Stimulated activated CD4-positive, alpha-beta T cell treated with anti-CD3 and anti-CD28 coated beads, Interleukin-1b, Interleukin-23, amount 100 ng/mL, for 1 hour (primary cell): ENCODE measurements at places on chromosomes 6 and 20.

- DNase-seq = no peak
Observed at GRCh38 chr6:85826997-85827396, 184.3 kb upstream of the SYNCRIP start.

DNA sequence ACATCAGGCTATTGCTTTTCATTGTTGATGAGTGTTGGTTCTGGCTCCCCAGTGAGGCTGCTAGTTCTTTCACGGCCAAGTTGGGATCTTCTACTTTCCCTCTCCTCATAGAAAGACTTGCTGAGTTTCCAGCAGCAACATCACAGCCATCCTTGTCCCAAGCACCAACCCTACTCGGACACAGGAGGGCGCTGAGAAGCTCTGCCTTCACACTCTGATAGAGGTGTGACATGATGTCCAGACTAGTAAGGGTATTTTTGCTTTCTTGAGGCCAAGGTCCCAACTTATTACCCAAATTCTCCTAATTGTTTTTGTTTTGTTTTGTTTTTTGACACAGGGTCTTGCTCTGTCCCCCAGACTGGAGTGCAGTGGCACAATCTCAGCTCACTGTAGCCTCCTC is 3.0 kb upstream of the GCM1 start:
- no peak for DNase-seq

- DNase-seq = no peak
Observed at GRCh38 chr20:37377346-37378081, 31.6 kb downstream of the SRC start.

GRCh38 chr6:27426045-27426620 is 37.6 kb downstream of the ZNF391 start:
- DNase-seq = no peak

- DNase-seq = no peak
Observed at GRCh38 chr6:22098601-22099031, 198.2 kb downstream of the PRL start.

DNA sequence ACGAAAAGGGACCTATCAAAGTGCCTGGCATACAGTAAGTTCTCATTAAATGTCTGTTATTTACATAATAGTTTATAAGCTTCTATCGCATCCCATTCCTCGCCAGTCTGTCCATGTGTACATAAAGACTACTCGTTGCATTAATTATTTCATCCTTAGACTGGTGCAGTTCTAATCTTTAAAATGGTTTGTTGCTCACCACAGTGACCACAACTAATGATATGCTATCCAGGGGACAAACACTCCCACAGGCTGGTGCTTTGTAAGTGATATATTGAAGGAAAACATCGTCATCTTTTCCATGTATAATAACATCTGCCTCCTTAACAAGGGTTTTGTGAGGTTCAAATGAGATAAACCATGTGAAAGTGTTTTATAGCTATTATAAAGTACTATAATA is 39.0 kb upstream of the HBS1L start:
- no peak for DNase-seq

DNA sequence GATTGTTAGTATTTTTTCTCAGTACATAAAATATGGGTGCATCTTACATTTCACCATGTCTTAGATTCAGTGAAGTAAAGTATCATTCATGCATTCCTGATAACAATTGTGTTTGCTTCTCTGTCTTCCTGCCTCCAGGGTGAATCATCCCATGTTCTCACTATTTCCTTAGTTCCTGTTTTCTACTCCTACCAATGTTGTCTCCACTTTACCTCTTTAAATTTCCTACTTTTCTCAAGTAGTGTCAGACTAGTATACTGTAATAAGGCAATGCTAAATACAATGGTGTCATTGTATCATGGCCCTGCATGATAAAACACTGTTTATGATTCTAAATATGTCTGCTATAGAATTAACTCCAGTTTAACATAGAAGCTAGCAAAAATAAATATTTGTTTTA is 37.4 kb upstream of the GABRR1 start:
- DNase-seq = no peak

DNA sequence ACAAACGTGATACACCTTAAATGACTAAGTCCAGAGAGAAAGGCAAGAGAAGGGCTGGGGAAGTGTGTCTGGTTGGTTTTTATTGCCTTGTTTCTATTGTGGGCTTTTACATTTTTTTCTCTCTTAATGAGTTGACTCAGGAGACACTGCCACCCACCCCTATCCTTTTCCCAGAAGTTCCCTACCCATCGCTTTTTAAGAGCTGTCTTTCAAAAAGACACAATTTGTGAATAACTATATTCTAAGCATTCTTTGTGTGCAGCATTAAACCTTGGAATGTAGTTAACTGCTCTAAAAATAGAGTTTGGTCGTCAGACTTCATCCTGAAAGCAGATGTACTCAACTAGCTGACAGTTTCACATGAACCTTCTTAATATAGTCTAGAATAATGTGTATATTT is 174.9 kb downstream of the ISM1 start:
- no peak for DNase-seq

DNA sequence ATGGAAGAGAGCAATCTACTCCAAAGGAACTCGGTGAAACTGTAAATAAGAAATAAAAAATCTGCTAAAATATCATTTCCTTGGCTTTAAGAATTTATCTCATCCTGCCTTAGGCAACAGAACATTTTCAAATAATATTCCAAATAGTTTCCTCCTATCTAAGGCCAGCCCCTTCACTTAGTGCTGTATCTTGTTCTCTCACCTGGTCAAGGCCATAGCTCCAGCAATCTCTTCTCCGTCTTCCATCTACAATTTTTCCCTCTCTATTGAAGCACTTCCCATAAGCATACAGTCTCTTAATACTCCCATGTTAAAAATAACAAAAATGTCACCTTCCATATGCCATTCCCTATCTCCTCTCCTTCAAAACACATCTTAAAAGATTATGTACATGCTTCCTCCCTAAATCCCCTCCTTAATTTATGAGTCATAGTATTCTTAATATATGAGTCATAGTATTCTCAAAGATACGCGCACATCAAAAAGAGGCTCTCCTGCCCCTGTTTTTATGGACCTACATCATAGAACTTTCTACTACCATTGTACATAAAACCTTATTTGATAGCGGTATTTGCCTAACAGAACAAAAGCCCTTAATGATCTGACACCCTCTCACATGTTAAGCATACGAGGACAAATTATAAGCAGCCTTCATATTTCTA is 146.9 kb downstream of the PDE10A start:
- DNase-seq = no peak

- DNase-seq = peak; percentile 71
Observed at GRCh38 chr6:109482905-109483734, at the start of gene ZBTB24. ZBTB24 (minus strand) TSS chr6:109483219; CDS start chr6:109482026, 1,193 bp downstream.

- DNase-seq = no peak
Observed at GRCh38 chr6:53818858-53819609, 24.2 kb downstream of the LRRC1 start.

DNA sequence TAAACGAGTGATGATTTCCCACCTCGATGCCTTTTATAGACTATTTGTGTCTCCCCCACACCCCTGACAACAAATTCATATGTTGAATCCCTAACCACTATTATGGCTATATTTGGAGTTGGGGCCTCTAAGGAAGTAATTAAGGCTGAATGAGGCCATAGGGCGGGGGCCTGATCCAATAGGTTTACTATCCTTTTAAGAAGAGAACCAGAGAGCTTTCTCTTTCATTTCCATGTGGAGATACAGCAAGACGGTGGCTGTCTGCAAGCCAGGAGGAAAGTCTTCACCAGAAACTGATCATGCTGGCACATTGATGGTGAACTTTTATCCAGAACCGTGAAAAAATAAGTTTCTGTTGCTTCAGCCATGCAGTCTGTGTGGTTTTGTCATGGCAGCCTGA is 38.9 kb upstream of the CLIC5 start:
- DNase-seq = no peak

- DNase-seq = no peak
Observed at GRCh38 chr6:142893088-142893487, 51.9 kb downstream of the HIVEP2 start.

DNA sequence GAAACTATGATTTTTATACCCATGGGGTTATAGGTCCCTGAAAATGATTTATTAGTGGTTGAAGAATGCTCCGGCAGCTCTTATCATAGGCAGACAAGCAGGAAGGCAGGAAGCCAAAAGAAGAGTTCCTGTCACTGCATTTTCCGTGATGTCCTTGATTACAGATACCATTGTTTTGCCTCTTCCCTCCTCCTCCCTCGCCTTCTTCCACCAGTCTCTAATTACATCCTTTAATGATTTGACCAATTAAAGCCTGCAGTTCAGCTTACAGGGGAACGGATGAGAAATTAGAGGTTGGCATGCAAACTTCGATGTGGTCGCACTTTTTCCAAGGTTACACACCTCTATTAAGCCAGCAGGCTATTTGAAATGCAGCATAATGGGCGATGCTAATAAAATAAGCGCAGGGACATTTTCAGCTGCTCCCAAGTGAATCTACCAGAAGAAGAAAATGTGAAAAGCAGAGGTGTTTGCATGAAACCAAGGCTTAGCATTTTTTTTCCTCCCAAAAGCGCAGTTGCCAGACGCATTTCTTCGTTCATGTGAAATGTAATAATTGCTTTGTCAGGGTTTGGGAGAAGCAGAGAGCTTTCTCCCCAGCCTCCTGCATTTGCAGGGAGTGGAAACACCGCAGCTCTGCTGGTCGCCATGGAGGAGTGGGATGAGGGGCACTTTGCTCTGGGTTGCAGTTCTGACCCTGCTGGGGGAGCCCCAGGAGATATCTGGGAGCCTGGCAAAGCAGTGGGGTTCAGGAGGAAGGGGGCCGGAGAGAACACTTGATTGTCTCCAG is 6.0 kb downstream of the NOX3 start:
- no peak for DNase-seq

GRCh38 chr20:53934421-53935343 is 135.7 kb downstream of the BCAS1 start:
- DNase-seq = no peak

GRCh38 chr6:33886673-33887144 is 82.9 kb upstream of the MLN start:
- no peak for DNase-seq

GRCh38 chr20:52270001-52270606 is 78.5 kb upstream of the ZFP64 start:
- DNase-seq = no peak

GRCh38 chr6:35058865-35059522 is 82.1 kb downstream of the TCP11 start:
- DNase-seq = no peak
